ENCODE measurements at places on chromosomes 7 and 10.

GRCh38 chr10:43197834-43198681 is 59.8 kb downstream of the CSGALNACT2 start:
- no peak for DNase-seq

DNA sequence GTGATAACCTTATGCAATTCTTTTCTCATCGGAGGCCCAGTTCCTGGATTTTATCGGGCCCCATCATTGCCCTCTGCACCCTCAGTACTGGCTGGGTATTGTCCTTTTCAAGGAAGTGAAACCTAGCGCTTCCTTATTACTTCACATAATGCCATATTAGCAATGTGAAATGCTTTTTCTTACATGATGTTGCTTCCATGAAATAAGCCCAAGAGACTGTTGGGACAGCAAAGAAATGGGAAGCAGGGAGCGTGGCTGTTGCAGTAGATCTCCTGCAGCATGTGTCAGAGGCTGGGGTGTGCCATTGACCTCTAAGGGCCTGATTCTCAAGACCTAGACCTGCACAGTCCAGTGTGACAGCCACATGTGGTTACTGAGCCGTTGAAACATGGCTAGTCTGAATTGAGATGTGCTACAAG is 8.1 kb downstream of the CHN2 start:
- DNase-seq = no peak

GRCh38 chr7:98701372-98701771 is 84.3 kb downstream of the NPTX2 start:
- DNase-seq = no peak

DNA sequence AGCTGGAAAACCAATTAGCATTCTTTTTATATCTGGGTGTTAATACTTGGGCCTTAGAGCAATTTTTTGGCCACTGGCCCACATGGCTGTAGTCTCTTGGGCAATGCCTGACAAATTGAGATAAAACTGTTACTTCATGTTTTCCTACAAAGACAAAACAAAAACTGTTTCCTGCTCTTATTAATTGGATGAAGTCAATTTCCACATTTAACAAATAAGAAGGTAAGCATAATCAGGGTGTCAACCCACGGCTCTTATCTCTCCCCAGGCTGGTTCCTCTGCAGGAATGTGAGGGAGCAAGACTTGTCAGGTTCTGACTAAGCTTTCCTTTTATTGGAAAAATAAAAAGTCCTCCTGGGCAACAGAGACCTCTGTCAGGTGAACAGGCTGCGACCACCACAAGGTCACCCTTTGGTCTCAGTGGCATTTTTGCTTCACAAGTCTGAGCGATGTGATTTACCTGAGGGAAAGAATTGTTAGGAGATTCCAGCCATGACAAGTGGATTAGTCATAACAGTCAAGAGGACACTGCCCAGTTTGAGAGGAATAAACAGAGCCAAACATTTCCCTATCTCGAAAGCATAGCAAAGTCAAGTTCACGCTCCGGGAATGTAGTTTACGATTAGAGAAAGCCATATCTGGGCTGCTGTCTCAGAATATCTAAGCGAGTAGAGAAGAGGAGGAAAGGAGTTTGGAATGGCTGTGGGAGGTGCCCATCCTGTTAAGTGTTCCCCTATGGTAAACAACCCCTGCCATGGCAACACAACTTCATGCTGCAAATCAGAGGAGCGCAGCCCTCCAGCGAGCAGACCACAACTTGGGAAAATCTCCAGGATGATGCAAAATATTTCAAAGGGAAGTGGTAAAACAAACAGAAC is 144.4 kb downstream of the TES start:
- DNase-seq = no peak

GRCh38 chr10:56028298-56029132 is 332.5 kb downstream of the ZWINT start:
- DNase-seq = no peak

DNA sequence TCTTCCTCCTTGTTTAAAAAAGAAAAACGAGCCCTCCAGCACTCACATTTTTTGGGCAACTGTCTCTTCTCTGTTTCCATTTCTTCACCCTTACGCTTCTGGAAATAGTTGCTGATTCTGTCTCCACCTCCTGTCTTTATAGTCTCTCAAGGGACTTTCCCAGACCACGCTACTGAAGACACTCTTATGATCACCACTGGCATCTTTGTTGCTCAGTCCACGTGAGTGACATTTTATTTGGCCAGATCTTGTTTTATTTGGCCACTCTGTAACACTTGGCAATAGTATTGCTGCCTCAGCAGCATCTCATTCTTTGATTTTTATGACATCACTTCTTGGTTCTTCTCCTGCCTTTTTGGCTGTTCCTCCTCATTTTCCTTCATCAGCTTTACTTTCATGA is 21.6 kb upstream of the NME8 start:
- no peak for DNase-seq

- DNase-seq = no peak
Measured at GRCh38 chr7:7607010-7607409, 33.5 kb upstream of the UMAD1 start.

DNA sequence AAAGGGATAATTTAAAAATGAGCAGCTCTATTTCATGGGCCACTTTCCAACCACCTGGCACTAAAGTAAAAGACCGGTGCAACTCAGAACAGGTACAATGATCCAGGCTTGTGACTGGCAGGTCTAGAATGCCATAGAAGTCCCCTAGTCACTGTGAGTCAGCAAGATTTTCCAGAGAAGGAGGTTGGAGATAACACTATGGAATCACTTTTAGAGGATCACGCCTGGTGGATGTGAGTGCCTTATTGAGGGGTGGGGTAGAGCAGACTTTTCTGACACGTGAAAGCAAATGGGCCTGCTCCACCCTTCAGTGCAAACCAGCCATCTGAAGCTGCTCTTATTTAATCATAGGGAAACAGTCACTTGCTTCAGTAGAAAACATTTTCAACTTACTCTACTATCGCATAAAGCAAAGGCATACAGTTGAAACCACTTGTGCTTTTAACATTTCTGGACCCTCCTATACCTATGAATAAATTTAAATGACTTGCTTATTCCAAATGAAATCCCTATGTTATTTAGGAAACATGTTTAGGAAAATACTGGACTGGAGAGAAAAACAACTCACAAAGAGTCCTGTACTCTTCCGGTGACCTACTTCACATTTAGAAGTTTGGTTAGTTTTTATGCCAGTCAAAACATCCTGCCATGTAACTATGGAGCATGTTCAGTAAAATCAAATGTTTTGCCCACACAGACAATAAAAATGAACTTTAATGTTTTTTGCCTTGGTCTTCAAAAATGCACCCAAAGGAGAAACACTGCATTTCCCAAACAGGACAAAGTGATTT is 21.5 kb upstream of the AKR1C1 start:
- no peak for DNase-seq

- no peak for DNase-seq
Measured at GRCh38 chr7:132465516-132465915, 110.8 kb downstream of the PLXNA4 start.

DNA sequence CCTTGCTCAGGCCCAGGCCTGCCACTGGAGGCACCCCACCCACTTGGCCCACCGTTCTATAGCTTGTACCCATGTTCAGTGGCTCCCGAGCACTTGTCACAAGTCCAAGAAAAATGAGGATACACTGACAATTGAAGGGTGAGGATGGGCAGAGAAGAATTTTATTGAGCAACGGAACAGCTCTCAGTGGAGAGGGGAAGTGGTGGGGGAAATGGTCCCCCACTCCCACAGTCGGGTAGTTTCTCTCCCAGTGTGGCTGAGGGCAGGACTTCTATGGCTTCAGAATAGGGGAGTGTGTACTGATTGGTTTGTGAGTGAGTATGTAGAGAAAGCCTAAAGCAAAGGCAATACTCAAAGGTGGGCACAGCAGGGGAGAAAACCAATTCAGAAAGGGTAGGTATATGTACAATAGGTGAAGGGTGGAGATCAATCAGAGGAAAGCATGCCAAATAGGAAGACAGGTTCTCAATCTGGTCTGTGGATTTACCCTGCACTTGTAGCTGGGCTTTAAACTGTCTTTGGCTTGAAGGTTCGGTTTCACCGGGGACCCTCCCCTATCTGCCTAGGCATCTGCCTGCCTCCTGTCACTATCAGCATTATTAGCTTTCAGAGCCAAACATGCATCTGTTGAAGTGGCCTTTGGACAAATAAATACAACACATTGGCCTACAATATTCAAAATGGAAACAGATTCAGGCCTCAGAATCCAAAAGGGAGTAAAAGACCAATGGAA is 8.9 kb upstream of the TSPAN13 start:
- DNase-seq = no peak

GRCh38 chr7:84362828-84363227 is 168.2 kb upstream of the SEMA3A start:
- DNase-seq = no peak

- no peak for DNase-seq
Measured at GRCh38 chr7:44274623-44274975, 50.8 kb downstream of the CAMK2B start.

DNA sequence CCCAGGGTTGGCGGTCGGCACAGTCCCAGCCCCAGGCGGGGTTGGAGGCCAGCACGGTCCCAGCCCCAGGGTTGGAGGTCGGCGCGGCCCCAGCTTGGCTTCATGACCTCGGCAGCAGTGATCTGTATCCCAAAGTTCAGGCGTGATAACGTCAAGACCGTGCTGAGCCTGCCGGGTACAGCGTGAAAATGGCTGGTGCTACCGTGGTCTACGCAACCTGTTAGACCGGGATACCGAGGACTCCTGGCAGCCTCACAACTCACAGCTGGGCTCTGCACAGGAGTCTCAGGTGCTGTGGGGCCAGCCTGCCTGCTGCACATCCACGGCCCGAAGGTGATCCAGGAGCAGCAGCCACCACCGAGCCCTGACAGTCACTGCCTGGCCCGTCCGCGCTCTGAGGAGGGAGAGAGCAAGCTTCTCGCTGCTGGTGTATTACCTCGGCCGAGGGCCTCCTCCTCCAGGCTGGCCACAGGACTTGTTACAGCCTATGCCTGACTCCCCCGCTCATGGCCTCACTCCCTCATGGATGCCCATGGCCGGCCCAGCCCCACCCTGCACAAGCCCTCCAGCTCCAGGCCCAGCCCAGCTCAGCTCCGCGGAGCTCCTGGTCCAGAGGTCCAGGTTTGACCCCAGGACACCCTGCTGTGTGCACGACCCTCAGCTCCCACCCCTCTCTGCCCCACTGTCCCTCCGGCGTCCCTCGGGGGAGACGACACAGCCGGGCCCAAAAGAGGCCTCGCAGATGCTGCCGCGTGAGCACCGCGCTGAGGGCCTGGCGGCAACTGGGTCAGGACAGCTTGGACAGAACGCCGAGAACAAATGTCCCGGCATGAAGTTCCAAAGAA is 156.0 kb downstream of the ELFN1 start:
- DNase-seq = no peak

DNA sequence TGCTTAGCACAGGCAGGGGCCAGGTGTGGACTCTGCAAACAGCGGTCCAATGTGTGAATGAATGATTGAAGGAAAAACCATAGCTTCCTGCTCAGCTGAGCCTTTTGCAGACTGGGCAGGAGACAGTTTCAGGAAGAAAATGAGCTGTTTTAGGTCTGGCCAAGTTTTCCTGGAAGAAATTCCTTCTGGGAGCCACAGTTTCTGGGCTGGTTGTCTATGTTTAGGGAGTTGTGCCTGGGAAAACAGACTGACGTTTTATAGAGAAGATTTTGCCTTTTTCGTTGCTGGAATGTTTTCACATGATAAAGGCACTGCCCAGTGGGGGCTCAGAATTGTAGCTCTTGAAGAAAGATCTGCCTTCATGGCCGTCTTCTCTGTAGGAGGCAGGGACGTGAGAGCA is 255.1 kb downstream of the CCSER2 start:
- DNase-seq = no peak

DNA sequence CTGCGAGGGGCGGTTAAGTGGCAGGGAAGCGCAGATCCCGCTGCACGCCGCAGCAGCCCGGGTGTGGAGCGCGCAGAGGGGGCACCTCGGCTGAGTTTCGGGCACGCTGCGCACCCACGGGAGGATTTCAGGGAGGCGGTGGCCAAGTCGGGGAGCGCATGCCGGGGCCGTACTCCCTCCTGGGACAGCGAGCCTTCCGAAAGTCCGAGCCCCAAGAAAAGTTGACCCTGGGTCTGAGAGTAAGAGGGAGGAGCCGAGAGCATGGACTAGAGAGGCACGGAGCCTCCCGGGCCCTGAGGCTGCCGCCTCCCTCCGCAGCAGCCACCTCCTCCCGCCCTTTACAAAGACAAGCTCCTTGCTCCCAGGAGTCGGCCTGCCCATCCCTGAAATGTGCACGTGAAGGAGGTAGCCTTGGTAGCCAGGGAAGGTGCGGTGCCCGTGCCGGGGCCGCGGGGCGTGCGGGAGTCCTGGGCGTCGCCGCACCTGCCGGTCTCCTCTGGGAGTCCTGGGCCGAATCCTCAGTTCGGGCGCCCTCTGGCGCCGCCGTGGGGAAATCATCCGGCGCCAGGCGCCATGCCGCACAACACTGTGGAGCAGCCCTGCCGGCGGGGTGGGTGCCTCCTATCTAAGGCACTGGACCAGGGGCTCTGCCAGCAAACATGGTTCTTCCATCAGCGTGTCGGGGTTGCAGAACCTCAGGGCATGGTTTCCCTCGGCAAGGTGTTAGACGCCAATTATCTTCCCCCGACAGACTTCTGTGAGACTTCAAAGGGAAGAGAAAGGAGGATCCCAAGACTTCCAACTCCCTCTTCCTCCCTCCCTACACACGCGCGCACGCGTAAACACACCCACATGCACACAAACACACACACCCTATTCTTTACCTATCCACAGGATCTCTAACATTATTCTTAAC is 104.0 kb downstream of the TRIL start:
- no peak for DNase-seq

DNA sequence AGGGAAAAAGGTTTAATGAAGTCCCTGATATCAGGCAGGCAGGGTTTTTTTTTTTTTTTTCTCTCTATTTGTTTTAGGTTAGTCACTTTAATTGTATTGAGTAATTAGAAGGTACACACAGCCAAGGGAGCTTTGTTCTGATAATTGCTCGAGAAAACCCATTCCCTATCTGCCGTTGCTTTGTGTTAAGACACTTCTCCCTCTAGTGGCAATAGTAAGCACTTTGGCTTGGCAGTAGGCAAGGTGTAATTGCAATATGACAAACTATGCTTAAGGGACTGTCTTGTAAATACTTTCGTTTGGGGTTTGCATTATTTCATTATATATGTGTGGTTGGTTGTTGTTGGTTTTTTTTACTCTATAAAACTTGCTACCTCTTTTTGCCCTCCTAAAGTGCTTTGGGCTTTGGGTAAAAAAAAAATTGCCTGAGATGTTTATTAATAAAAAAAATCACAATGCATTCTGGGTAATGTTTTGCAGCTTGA is 113.4 kb downstream of the BTRC start:
- peak; percentile 9 for DNase-seq

DNA sequence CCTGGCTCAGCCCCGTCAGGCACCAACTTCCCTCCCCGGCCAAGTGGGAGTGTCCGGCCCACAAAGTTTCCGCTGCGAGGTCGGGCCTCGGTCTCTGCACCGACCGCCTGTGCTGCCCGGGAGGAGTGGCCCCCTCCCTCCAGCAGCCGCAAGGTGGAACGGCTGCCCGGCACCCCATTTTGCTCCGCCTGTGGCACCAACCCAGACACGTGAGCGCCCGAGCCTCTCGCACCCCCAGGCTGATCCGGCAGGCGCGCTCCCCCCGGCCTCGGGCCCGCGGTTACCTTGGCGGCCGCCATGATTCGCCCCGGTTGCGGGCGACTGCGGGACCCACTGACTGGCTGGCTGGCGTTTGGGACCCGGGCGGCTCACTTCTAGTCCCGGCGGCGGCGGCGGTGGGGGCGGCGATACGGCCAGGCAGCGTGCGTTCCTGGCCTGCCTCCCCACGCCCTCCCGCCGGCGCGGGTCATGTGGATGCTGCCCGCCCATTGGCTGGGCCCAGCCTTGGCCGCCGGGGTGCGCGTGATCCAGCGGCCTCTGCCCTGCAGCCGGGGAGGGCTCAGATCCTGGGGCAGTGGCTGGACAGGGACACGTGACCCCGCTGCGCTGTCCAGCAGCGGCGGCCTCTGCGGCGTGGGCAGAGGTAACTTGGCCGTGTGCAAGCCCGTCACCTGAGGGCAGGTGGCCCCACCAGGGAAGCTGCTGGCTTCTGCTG is at the start of gene SLC25A13:
Gene SLC25A13, minus strand, starts transcription at position 441 of the 715 bp plus-strand sequence. Its CDS starts 142 bp downstream, at position 299.
- DNase-seq = no peak

All from cerebellar nuclear complex (tissue), 1 donor.